ENCODE measurements at places on chromosomes 13 and 19. TPM values are rescaled to one million over a fixed set of nuclear protein-coding genes. Genes with fewer than 3 reads are reported as not detected.

FPR3 gene
- not detected for total RNA-seq

IGFL3 gene
- not detected for total RNA-seq

APOC4 gene
- total RNA-seq = not detected

DNA sequence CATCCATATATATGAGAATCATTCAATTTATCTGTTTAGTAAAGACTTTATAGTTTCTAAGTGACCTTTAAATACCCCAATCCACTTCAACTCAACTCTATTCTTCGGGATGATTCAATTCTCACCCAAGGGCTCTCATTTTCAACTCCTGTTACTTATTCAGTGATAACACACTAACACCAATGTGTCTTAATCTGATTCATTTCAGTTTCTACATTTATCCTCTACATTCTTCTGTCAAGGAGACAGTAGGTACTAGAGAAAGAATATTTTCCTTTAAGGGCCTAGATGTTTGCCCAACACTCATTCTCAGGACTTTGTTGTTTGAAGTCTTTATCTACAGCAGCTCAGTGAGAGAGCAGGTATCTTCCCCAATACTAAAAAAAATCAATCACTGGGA, 7.1 kb downstream of the ARGLU1 start:
- DNase-seq = no peak

- no peak for DNase-seq
These were observed 16.8 kb downstream of the ZNF586 start for GRCh38 chr19:57786286-57786685.

DNA sequence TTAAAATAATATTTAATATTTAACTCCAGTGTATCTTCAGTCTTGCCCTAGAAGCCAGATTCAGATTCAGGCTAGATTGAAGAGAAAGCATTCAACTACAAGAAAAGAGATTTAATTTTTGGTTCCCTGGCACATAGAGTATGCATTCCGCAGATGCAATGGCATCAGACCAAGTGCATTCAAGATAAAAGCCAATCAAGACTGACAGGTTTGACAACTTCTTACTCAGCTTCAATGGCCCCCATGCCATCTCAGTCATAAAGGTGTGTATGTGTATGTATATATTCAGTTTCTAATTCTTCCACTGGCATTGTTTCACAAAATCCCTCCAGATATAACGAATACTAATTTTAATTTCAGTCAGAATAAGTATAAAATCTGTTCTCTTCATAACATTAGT, 650.8 kb upstream of the GPC6 start:
- DNase-seq = no peak

DNA sequence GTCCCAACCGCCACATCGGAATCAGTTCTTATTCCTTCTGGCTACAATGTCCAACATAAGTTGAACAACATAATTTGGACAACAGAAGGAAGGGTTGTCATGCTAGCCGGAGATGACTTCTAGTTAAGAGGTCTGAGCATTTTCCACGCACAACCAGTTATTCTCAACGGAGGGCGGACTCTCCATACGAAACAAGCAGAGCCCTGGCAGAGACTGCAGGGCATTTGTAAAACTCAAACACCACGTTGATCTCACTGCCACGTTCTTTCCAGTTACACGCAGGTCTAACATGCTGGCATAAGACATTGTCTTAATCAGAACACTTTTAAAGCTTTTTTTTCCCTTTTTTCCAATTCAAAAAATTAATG, 38.3 kb upstream of the DCUN1D2 start:
- no peak for DNase-seq

- DNase-seq = no peak
These were observed 23.6 kb downstream of the VSTM2B start for GRCh38 chr19:29549105-29550070.

GRCh38 chr19:38695832-38696728, 48.2 kb downstream of the CAPN12 start:
- DNase-seq = no peak

All from SK-MEL-5 (cell line).